Fibroblast of villous mesenchyme (primary cell): ENCODE measurements at places on chromosomes 3 and 15. TPM values are rescaled to one million over a fixed set of nuclear protein-coding genes. Genes with fewer than 3 reads are reported as not detected.
A peak's percentile ranks its signal among the peaks of the same experiment; 100 is the strongest.

DNA sequence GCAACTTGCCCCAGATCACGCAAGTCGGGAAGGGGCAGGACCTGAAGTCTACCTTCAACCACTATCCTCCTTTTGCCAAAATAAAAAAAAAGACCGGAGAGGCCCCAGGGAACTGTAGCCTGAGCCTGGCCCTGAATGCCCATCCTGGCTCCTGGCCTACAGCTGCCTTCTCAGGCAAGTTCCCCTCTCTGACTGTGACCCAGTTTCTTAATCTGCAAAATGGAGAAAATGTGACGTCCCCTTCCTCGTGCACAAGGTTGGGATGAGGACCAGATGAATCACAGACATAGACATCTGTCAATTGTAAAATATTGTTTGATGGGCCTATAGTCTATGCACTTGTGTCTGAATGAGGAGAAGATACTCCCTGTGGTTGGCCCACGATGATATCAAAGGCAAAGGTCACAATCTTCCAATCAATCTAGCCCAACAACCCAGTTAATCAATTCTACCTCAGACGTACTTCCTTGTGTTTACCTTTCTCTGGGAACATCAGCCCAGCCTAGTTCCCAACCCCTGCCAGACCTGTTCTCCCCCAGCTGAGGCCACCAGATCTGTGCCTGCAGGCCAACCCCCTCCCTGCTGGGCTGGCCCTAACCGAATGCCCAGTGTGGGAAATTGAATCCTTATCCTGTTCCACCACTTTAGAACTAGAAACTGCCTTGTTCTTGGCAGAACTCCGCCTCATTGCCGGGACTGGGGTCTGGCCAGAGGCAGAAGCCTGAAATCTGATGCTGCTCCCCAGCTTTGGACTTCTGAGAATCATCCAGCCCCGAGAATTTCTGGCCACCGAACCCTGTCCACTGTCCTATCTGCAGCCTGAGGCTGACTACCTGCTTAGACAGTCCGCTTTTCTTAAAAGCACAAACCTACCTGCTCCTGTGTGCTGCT lies 101.8 kb upstream of the LIPC start:
- peak; percentile 71 for DNase-seq

Gene AEN
- total RNA-seq, result 64.7 and 81.6 TPM in 2 replicates

Gene FANCD2OS
- not detected in 2 replicates for total RNA-seq

- peak; percentile 7 for DNase-seq
Observed at GRCh38 chr3:78978037-78978436, 789.8 kb downstream of the ROBO1 start.

Gene TM6SF1
- total RNA-seq, result 1.7 and 2.6 TPM in 2 replicates

DNA sequence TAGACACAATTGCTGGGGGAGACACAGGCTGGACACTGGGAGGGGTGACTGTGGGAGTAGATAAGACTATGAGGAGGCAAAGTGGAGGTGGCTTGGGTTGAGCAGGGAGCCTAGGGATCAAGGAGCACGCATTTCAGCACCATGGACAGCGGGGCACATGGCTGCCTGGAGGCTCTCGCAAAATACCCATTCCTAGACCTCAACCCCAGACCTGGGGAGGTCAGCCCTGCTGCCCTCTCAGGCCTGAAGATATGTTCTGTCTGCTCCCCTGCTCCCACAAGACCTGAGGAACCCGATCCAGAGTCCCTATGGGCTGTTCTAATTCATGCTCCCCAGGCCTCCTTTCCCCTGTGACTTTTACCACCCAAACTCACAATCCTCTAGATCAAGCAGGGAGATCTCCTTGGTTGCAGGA lies 16.0 kb upstream of the CPEB1 start:
- peak; percentile 57 for DNase-seq

GRCh38 chr3:190338717-190339116 lies 16.5 kb upstream of the CLDN1 start:
- no peak for DNase-seq

Gene FBLN2
- total RNA-seq, result 30.2 and 50.6 TPM in 2 replicates

Gene SLC28A1
- not detected in 2 replicates for total RNA-seq

DNA sequence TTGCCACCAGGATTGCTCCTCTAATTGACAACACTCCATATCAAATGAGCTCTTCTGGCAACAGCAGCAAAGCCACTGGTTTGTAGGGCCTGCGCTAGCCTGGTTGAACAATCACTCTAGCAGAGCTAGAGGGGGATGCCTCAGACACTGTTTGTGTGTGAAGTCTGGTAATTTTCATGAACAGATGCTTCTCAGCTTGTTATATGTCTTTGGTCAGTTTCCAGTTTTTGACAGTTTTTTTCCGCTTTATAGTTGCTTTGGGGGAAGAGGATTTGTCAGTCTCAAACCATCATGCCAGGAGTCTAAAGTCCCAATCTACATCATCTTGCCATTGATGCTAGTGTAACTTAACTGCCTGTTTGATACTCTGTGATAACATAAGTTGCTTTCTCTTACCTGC lies 136.0 kb downstream of the HCN4 start:
- no peak for DNase-seq

DNA sequence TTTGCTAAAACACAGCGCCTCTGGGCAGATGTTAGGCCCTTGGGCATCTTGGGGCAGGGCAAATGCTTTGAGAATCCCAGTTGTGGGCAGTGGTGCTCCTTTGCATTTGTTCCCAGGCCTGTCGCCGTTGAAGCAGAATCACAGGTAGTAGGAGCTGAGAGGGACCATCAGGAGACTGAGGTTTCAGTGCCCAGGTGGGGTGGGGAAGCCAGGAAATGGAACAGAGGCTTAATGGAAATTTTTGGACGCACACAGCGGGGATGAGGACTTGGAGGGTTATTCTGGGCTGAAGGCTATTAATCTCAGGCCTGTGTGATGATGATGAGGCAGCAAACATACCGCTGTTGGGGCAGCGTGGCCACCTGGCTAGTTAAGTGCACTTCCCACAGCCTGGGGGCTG lies 99.5 kb downstream of the SV2B start:
- no peak for DNase-seq

- DNase-seq, result peak; percentile 38
Observed at GRCh38 chr3:48057521-48057920, 41.3 kb upstream of the MAP4 start.

Gene GPR62
- under 0.01 TPM in 1 of 2 replicates, not detected in the other for total RNA-seq

Gene MAGEF1
- 20.6 and 23.7 TPM in 2 replicates for total RNA-seq

DNA sequence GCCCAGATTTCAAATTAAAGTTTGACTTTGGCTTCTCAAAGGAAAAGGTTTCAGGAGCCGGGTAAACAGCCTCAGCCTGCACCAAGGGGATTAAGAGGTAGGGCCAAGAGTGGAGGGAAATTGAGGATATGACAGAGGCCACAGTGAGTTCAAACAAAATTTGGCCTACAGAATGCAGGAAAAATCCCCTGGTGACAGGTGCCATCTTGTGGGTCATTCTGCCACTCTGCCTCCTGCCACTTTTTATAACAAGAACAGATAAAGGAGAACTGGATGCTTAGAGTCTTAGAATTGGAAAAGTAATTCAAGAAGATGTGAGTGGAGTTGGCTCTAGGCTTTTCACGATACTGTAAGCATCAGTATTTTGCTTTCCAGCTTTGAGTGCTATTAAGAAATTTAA lies 253.2 kb downstream of the NR2F2 start:
- DNase-seq, result no peak

Gene CYP1A2
- total RNA-seq, result not detected in 2 replicates

GRCh38 chr15:78437107-78437761 lies 782 bp upstream of the IREB2 start:
- DNase-seq, result no peak

DNA sequence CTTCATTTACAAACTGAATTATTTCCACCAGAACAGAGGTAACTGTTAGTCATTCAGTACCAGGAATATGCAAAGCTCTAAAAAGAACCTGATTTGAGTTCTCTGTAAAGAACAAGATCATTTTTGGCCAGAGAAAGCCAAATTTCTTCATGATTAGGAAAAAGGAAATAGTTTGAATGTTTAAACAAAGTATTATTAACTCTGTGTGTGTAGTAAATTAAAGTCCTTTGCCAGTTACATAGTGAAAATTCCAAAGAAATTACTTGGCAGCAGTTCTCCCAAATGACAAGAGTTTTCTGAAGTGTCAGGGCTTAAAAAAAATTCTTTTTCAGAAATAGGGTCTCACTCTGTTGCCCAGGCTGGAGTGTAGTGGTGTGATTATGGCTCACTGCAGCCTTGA lies 24.5 kb downstream of the QTRT2 start:
- no peak for DNase-seq

- DNase-seq, result no peak
Observed at GRCh38 chr15:87755226-87755625, 501.3 kb downstream of the NTRK3 start.

DNA sequence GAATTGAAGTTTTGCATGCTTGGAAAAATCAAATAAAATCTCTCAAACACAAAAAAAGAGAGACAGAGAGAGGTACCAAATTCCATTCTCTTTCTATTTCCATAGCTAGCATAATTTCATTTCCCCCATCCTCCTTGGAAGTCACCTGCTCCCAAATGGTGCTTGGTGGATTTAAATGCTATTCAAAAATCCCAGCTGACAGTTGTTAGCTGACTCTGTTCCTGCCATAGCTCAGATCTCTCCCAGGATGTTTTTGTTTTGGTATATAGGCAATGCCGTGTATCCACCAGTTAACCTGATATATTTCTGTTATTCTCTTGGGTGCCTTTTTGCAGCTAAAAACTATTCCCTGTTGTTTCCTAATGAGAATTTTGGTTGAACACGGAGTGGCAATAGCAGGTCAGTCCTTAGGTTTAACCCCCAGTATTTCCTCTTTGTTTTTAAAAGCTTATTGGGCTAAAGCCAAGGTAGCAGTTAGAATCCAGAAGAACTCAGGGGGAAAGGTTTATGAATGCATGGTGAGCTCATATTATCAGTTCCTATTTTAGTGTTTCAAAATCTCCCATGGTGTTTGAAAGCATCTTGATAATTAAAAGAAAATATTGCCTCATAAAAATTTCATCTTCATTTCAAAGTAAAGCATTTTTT lies 240.0 kb upstream of the GBE1 start:
- no peak for DNase-seq

GRCh38 chr3:178386880-178387279 lies 149.4 kb upstream of the KCNMB2 start:
- no peak for DNase-seq

DNA sequence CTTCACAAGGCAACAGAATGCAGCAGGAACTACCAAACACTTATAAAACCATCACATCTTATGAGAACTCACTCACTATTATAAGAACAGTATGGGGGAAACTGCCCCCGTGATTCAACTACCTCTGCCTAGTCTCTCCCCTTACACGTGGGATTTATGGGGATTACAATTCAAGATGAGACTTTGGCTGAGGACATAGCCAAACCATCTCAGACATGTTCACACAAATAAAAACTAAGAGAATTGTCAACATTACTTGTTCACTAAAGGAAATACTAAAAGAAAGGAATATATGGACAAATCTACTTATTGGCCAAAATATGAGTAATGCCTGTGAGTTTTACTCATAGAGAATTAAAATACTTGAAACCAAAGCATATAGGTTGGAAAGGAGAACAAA lies 505.1 kb downstream of the IGSF11 start:
- no peak for DNase-seq

DNA sequence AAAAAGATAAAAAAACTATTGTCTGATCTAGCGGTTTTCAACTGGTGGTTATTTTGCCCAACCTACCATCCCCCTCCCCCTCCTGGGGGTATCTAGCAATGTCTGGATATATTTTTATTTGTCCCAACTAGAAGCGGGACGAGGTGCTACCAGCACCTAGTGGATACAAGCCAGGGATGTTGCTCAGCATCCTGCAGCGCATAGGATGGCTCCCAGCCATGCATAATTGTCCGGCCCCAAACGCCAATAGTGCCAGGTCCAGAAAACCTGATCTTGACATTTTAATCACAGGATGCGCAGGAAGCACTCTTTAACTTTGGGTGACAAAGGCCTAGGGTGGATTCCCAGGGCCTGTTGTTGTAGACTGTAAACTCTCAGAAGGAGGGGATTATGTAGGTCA lies 17.0 kb upstream of the ARL8B start:
- no peak for DNase-seq

- DNase-seq, result peak; percentile 33
Observed at GRCh38 chr3:112634786-112635541, 6.0 kb downstream of the CCDC80 start.

DNA sequence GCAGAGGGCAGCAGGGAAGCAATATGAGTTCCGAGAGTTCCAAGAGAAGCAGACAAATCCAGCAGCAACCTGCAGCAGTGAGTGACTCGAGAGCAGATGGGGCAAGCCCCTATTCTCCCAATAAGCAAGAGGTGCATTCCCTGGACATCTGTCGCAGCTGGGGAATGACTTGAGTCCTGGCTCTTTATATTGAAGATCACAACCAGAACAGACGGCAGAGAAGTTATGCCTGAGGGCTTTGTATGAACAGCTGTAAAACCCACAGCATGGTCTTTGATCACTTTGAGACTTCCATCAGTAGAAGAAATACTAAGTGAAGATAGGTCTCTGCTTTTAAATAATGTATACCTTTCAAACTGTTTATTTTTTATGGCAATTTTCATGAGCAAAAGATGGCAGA lies 23.6 kb upstream of the C3orf22 start:
- no peak for DNase-seq
